ENCODE measurements at places on chromosomes 12 and 14. TPM values are rescaled to one million over a fixed set of nuclear protein-coding genes. Genes with fewer than 3 reads are reported as not detected.

DNA sequence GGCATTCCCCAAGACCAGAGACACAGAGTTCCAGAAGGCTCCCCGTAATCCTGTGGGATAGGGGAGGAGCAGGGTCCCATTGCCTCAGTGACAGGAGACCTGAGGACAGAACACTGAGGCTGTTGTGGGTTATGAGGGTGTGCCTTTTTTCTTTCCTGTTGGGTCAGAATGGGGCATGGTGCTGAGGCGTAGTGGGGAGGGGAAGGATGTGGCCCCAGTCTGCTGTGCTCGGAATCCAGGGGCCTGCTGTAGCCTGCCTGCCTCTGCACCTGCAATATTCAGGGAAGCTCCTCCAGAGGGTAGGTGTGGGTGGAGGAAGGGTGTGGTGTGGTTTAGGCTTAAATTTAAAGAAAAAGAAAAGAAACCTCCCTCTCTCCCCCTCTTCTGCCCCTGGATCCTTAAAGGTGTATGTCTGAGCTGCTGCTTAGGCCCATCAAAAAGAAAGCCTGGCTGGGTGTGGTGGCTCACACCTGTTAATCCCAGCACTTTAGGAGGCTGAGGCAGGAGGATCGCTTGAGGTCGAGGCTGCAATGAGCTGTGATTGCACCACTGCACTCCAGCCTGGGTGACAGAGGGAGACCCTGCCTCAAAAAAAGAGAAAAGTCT is 18.7 kb downstream of the PLEKHG3 start:
- no peak for DNase-seq

DNA sequence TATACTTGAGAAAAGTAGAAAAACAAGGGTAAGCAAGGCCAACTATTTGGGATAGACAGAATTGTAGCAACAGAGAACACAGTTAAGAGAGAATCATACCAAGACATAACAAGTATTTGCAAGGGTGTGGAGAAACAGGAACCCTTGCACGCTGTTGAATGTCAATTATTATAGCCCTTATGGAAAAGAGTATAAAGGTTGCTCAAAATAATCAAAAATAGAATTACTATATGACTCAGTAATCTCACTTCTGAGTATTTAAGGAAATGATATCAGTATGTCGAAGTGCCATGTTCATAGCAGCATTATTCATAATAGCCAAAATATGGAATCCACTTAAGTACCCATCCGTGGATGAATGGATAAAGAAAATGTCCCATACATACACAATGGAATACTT is 193.3 kb downstream of the PHLDA1 start:
- no peak for DNase-seq

DNA sequence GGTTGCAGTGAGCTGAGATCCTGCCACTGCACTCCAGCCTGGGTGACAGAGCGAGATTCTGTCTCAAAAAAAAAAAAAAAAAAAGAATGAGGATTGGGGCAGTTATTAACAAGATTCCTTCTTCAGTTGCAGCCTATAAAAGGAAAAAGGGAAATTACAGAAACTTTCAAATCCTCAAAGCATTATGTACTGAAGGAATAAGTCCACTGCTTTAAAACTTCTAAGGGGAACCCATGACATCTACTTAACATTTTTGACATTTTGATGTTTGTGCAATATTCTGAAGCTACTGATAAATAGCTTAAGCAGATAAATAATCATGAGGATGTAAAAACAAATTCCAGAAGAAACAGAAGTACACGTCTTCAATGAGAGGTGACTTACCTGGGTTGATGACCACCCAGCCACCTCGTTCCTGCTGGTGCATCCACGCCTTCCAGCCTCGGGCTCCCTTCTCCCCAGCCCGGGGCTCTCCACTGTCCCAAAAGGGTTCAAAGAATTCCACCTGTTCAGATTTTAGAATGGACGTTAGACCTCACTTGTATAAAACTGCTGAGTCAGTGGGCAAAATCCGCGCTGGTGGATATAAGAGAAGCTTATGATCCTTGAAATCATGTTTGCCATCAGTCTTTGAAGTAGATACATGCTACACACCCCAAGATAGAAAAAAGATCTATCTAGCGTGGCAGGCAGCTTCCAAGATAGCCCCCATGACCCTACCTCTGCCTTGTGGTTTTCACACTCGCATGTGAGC is 33.7 kb downstream of the NRDE2 start:
- DNase-seq = no peak

The ADCY6 gene
- total RNA-seq = not detected

GRCh38 chr14:83257466-83258439 is 1724.1 kb upstream of the SEL1L start:
- DNase-seq = no peak

DNA sequence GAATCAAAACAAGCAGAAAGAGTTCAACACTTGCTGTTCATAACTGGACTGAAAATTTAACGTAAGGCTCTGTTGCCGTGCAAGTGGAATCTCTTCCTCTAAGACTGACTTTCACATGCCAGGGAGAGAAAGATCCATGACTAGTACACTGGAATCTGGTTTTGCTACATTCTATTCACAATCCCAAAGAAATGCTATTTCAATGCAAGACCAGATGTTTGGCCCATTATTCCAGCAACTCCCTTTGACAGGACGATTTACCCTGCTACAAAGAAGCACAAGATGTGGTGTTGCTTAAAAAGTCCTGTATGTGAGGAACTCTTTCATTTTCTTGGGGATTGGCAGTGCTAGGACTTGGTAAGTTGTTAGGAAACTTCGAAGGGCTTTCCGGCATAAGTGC is 17.4 kb downstream of the RFC5 start:
- DNase-seq = no peak

GRCh38 chr12:132952371-132953162 is 3.5 kb downstream of the ZNF605 start:
- DNase-seq = no peak

- DNase-seq = no peak
These were observed 25.7 kb downstream of the DHX37 start for GRCh38 chr12:124963211-124963610.

DNA sequence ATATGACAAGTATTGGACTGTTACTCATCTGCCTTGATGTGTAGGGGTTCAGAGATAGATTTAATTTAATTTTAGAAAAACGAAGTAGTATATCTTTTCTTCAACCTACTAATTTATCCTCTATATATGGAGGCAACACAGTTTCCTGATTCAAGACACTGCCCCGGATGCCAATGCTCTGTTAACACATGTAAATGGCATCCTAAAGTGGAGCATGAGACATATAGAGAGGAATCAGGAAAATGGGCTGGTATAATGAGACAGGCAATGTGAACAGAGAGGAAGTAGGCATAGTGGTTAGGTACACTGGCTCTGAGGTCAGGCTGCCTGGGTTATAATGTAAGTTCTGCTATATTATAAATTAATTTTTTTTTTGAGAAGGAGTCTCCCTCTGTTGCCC is 85.6 kb downstream of the OTOGL start:
- no peak for DNase-seq

- no peak for DNase-seq
These were observed 30.9 kb downstream of the NT5DC3 start for GRCh38 chr12:103810111-103810510.

DNA sequence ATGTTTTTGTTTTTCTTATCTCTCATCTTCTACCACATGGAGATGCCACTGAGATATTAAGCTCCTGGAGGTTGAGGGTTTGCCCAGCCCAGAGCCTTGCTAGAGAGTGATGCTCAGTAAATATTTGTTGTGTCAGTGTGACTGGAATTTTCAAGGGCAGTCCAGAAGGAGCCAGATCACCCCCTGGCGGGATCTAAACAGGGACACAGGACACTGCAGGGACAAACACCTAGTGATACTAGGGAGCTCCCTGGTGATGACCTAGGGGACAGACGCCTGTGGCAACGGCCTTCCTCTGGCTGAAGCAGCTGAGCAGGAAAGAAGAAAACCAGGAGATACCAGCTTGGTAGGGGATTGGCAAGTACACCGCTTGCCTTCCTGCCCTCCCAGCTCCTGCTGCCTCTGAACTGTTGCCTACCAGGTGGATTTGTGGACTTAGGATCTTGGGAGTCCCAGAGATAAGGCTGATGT is 714.4 kb upstream of the TBX3 start:
- DNase-seq = no peak

DNA sequence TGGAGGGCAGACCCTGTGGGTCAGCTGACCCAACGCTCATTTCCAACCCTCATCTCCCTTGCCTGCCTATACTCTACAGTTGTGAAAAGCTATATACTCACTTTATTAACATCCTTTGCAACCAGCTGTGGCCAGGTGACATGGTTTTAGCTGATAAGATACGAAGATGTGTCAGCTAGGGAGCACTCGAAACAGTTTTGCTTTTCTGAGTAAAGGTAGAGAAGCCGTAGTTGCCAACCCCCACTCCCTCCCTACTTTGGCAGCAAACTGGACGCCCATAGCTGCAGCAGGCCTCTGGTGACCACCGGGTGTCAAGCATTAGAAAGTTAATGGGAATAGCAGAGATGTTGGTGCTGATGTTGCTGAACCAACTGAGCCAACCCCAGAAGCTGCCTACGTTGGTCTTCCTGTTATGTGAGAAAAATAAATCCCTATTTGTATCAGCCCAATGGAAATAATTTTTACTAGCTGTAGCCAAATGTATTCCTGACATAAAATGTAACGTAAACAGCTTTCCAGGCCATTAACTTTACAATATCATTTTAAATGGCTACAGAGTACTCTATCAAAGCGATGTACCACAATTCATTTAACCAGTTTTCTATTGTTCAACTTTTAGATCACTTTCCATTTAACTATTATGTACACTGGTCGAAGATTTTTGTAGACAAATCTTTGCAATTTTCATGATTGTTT is 98.5 kb upstream of the TMCC3 start:
- DNase-seq = no peak

GRCh38 chr12:131369094-131369845 is 341.6 kb upstream of the SFSWAP start:
- DNase-seq = no peak

The OR6S1 gene
- total RNA-seq = not detected

- DNase-seq = no peak
These were observed 195.2 kb upstream of the PRMT8 start for GRCh38 chr12:3295646-3296408.

DNA sequence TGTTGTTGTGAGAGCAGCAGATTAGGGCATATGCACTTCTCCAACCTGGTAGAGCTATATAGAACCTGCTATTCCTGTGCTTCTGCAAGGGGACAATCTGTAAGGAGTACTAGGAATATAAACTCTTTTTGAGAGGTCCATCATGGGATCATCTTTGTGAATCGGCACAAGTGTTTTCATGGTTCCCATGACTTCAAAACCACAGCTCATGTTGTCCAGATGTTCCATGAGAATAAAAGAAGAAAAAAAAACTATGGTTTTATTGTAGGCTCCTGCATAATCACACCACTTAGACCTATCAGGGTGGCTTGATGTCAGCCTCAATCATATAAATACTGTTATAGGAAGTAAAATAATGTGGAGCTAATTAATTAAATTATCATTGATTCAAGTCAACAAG is 311.4 kb upstream of the ATP2B1 start:
- DNase-seq = no peak

The UNC79 gene
- not detected for total RNA-seq

DNA sequence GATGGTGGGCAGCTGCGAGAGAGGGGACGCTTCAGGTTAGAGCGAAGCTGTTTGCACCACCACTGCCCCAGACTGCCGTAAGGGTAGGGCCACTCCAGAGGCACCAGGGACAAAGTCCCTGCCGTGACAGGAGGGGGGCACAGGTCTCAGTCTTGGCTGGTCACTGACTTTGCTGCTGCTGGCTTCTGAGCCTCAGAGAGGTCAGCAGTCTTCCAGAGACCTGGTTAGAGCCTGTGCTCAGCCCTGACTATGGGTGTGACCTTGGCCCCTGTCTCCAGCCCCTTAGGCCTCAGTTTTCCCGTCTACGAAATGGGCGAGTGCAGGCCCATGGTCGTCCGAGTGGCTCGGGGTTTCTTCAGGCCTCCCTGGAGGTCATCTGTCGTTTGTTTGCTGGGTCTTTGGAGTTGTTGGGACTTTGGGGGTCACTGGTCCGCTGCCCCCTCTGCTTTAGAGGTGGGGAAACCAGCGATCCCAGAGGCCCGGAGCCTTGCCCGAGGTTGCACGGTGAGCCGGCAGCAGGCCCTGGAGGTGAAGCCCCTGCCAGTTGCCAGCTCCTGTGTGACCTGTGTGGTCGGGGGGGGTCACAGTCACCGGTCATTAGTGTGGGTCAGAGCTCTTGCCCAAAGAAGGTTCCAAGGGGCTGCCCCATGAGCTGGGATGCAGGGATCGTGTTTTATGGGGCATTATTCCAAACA is 15.3 kb downstream of the MEG3 start:
- no peak for DNase-seq

DNA sequence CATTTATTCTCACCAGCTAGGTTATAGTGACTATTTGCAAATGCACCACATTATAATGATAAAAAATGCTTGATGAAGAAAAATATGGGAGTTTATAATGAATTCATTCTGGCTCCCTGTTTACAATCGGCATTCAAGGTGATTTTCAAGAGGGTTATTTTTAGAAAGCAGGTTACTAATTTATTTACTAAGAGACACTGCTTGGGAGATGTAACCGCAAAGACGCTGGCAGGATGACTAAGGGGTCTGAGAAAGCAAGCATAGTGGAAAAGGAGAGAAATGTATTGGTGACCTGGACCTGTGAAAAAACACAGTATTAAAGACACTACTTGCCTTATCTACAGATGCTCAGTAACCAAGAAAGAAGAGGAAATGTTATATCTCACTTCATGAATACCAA is 13.3 kb upstream of the PITPNM2 start:
- no peak for DNase-seq

- DNase-seq = no peak
These were observed 15.0 kb upstream of the TMEM30B start for GRCh38 chr14:61296151-61296550.

The GPX2 gene
- not detected for total RNA-seq

DNA sequence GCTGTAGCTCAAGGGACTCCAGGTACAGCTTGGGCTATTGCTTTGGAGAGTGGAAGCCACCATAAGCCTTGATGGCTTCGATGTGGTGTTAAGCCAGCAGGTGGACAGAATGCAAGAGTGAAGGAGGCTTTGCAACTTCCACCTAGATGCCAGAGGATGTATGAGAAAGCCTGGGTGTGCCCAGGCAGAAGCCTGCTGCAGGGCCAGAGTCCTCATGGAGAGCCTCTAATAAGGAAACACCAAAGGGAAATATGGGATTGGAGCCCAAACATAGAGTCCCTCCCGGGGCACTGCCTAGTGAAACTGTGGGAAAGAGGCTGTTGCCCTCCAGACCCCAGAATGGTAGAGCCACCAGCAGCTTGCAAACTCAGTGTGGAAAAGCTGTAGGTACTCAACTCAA is 9.8 kb upstream of the DICER1 start:
- DNase-seq = no peak

- no peak for DNase-seq
These were observed 98.9 kb downstream of the NUMB start for GRCh38 chr14:73359445-73359844.

The KRT77 gene
- 0.20 TPM for total RNA-seq

GRCh38 chr12:49874142-49874897 is 29.4 kb downstream of the FAIM2 start:
- DNase-seq = no peak

The PPTC7 gene
- 54.8 TPM for total RNA-seq

The PTPN21 gene
- total RNA-seq = not detected

- peak; percentile 35 for DNase-seq
These were observed 37.0 kb upstream of the FBXO33 start for GRCh38 chr14:39469094-39469710.

GRCh38 chr12:92971859-92972524 is 42.9 kb upstream of the EEA1 start:
- DNase-seq = no peak
